ENCODE measurements at places on chromosomes 6 and 20.

DNA sequence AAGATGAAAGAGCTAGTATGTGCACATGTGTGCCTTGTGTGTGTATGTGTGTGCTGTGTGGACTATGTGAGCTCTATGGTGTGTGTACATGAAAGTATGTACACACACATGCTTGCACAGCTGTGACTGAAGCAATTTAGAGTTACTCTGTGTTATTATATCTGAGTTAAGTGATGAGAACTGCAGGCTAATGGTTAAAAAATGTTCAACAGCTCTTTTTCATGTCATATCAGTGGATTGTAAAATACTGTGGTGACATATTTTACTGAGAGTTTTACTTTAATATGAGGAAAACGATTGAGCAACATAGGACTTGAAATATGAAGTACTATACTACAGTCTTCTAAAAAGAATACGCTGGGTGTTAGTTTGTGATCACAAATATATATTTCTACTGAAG, 195.7 kb upstream of the KCNK16 start:
- no peak for DNase-seq

DNA sequence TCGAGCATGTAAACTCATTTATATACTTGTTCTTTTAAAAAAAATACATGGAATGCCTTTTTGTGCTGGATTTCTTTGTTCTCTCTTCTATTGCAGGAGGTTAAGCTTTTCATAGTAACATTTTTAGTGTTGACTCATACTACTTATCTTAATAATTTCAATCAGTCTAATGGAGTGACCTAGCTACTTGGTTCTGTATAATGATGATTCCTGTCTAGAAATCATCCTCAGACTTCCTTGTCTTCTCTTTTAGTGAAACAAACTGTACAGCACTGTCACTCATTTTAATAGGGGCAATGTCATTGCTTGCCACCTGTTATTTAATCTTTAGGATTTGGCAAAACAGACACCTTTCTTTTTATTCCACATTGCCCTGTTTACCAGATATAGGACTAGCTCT, 62.3 kb downstream of the ADGRB3 start:
- DNase-seq: no peak

DNA sequence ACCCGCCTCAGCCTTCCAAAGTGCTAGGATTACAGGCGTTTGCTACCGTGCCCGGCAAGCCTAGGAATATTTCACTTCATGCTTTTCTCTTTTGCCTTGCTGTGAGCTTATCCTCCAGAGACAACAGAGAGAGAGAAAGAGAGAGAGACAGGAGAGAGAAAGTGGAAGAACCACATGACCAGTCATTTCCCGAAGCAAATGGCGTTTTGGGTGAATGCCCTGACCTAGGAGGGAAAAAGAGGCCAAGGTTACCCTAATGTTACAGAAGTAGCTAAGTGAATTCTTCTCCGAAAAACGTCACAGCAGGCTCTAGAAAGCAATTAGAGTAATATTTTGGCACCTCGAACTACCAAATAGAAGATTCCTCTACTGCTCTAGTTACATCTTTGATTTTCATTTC, 9.1 kb downstream of the SGK1 start:
- no peak for DNase-seq

- no peak for DNase-seq
Observed at GRCh38 chr6:57147955-57148858, 23.9 kb upstream of the BAG2 start.

- no peak for DNase-seq
Observed at GRCh38 chr6:40894962-40895799, 143.8 kb downstream of the UNC5CL start.

GRCh38 chr20:44052166-44052565, 134.8 kb downstream of the JPH2 start:
- DNase-seq: no peak

- no peak for DNase-seq
Observed at GRCh38 chr6:14880052-14880451, 365.8 kb upstream of the JARID2 start.

DNA sequence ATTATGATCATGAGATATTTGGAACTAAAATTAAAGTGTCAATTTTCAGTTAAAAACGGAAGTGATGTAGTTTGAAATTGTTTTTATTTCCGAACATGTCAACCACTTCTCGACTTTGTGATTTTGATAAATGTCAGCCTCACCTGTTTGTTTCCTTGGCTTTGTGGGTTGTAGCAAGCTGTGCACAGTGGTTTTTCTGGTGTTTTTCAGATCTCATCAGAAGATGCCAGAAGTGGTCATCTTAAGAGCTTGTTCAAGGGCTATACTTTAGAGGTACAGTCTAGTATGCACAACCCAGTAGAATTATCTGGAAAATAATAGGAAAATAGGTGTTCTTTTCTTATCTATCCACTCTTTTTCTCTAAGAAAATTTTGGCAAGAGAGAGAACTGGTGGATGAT, 134.0 kb downstream of the GRIK2 start:
- no peak for DNase-seq

DNA sequence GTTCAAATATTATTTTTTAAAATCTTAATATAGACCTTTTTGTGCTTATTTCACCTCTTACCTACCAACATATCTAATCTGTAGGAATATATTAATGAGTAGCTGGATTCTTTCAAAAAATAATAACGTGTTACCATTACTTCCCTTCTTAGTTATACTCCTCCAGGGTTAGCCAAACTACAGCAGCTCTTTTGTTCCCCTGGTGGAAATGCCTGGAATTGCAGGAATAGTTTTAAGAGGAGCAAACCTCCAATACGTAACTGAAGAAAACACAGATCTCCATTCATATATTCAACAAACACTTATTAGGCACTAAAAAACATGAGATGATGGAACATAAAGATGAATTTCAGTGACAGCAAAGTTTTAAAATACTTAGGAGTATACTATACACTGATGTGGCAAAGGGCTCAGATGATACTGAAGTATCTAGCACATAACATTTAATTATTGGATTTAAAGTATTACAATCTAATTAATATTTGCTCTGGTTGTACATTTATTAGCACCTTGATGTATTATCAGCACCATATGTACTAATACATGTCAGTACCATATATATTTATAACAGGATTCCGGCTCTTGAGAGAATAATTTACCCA, 78.3 kb downstream of the TBX18 start:
- no peak for DNase-seq

- no peak for DNase-seq
Observed at GRCh38 chr6:144364782-144365181, 79.6 kb downstream of the UTRN start.

DNA sequence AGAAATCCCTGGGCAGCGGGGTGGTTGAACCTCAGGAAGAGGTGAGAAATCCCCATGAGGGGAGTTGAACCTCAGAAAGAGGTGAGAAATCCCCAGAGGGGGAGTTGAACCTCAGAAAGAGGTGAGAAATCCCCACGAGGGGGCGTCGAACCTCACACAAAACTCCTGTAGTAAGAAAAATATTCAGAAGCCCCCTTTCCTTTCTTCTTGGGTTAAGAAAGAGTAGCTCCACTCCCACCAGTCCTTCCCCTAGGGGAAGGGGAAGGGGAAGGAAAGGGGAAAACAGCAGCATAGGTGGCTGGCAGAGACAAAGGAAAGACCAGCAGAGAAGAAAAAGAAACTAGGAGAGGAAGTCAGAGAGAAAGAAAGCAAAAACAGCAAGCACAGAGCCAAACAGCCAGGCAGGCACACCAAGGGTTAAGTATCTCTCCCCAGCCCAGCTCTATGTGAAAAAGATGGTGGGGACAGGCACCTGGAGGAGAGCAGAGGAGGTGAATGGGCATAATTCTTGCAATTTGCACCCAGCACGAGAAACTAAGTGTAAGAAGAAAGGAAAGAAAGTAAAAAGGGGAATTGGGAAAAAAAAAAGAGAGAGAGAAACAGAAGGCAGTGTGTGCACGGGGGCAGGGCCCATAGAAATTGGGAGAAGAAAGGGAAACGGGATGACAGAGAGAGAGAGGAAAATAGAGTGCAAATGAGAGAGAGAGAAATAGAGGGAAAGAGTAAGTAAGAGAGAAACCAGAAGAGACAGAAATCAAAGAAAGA, 88.2 kb downstream of the PLG start:
- DNase-seq: no peak

- no peak for DNase-seq
Observed at GRCh38 chr6:114939630-114940029, 596.8 kb upstream of the HS3ST5 start.

DNA sequence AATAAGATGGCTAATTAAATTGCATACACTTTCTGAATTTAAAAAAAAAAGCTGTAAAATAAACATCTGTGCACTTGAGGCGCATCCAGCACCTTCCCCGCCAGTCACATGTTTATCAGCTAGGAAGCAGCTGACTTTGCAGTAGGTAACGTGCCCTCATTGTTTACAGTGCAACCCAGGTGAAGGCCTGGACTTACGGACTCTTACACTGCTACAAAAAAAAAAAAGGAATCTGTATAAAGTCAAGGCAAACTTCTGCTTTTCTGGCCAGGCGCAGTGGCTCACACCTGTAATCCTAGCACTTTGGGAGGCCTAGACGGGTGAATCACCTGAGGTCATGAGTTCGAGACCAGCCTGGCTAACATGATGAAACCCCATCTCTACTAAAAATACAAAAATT, 327.8 kb downstream of the CDH4 start:
- no peak for DNase-seq

DNA sequence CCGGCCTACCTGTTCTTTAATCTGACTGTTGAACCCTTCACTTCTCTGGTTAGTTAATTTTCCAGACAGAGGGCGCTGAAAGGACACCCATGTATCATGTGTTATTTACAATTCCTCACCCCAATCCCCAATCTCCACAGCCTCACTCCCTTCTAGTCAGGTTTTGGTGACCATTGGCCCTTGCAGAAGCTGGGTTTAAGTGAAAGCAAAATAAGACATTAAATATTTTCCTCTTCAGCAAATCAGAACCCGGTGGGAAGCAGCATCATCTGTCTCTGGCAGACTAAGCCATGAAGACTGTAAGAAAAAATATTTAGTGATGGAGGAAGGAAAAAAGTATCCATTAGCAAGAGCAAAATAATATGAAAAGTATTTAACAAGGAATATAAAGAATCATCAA, 9.4 kb upstream of the HLA-DQA1 start:
- DNase-seq: no peak

DNA sequence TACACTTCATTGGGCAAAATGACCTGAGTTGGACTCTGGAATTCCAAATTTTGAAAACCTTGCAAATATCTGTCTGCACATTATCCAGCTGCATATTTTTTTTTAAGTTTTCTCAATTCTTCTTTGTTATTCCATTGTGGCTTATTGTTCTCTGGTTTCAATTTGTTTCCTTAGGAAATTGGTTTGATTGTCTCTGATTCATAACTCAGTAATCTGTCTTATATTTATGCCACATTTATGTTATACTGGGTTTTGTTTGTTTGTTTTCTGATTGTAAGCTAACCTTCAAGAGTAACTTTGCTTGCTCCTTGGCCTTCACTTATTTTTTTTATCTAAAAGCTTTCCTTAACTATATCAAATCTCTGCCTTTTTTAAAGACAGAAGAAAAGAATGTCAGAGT, 193.3 kb upstream of the PLCB4 start:
- no peak for DNase-seq
